ENCODE measurements at places on chromosomes 5 and 9. TPM values are rescaled to one million over a fixed set of nuclear protein-coding genes. Genes with fewer than 3 reads are reported as not detected.

DNA sequence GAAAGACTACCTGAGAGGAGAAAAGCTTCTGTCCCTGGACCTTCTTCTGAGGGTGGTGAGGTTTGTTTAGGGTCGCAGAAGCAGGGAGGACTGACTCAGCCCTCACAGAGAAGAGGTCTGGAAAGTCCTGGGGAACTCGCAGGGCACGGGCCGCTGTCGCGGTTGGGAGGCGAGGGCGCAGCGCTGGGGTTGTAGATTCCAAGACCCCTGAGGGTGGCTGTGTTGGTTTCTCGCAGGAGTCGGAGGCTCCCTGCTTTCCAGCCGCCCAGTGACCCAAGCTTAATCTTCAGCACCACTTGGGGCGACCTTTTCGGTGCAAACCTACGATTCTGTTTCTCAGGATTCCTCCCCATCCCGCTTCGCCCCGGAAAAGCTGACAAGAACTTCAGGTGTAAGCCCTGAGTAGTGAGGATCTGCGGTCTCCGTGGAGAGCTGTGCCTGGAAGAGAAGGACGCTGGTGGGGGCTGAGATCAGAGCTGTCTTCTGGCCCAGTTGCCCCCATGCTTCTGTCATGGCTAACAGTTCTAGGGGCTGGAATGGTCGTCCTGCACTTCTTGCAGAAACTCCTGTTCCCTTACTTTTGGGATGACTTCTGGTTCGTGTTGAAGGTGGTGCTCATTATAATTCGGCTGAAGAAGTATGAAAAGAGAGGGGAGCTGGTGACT lies 482 bp downstream of the SLC27A6 start:
- no peaks in the 10 kb centered on the region for H3K4me1 ChIP-seq
- H3K27me3 ChIP-seq = peaks cover 10% of the 10 kb centered on the region
- H3K27ac ChIP-seq = no peak overlapping the region
- DNase-seq = no peak

DNA sequence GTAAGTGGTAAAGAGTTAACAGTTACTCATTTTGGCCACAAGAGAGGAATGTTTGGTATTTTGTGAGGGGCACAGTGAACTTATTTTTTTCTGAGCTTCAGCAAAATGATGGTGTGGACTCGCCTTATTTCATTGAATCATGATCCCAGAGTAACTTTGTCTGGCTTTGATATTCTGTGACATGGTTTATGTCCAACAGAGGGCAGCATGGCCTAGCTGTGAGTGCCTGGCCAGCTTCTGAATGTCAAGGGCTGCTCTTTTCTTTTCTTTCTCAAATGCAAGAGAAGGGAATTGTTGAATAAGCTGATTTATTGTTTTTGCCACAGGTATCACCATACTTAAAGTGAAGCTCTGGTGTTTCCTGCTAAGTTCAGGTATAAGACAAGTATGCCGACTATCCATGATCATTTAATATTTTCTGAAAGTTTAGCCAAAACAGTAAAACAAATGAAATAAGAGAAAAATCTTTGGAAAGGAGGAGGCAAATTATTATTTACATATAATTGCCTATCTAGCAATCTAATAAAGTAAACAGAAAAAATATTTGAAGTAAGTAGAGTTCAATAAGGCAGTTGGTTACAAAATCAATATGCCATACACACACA lies 31.7 kb downstream of the MRPL22 start:
- no peak for DNase-seq
- H3K36me3 ChIP-seq = peaks cover 27% of the 10 kb centered on the region
- no peaks in the 10 kb centered on the region for H3K27me3 ChIP-seq
- no peak overlapping the region for H3K27ac ChIP-seq
- H3K4me3 ChIP-seq = no peak overlapping the region

- H3K36me3 ChIP-seq = no peaks in the 10 kb centered on the region
- H3K4me3 ChIP-seq = no peak overlapping the region
- no peak overlapping the region for H3K27ac ChIP-seq
- no peak for DNase-seq
- no peaks in the 10 kb centered on the region for H3K27me3 ChIP-seq
Measured at GRCh38 chr9:135761845-135762168, 59.8 kb downstream of the KCNT1 start.

F12 gene
- total RNA-seq = 0.31 TPM

SREK1IP1 gene
- 21.7 TPM for total RNA-seq

MGAT4B gene
- total RNA-seq = 73.6 TPM

C9orf72 gene
- total RNA-seq = 15.3 TPM

MEIKIN gene
- total RNA-seq = not detected

ACER2 gene
- 2.0 TPM for total RNA-seq

PCDHGB2 gene
- 2.6 TPM for total RNA-seq

KIF4B gene
- total RNA-seq = not detected

POU5F2 gene
- total RNA-seq = 2.1 TPM

DNA sequence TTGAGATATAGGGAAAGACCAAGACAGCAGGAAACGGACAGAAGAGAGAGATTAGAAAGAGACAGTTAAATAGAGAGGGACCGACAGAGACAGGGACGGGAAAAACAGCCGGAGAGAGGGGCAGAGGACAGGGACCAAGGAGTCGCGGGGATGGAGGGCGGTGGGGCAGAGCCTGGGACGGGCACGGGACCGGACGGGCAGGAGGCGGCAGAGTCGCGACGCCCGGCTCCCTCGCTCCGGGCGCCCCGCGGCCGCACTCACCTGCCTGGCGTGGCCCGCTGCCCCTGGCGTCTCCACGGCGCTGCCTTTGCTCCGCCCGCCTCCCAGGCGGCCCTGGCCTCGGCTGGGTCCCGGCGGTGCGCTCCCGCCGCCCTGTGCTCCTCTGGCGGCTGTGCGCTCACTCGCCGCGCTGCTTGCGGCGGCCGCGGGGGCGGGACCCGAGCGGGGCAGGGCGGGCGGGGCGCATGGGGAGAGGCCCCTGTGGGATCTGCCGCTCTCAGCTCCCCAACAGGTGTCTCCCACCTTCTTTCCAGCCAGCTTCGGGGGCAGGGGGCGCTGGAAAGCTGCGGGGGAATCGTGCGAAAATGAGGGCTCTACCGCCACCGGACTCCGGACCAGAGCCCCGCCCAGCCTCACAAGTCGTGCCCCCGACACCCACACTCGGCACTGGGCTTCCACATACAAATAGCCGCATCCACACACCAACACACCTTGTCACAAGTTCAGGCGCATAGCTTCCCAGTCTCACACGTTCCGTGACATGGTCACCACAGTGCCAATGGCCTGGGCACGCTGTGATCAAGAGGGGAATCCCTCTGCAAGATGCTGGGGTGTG lies at the start of gene ARID3C:
ARID3C (minus strand) TSS at position 411 of the 835 bp plus-strand sequence. CDS start 1,052 bp downstream, outside the sequence.
- peaks cover 57% of the 10 kb centered on the region for H3K27me3 ChIP-seq
- peak; percentile 47 for DNase-seq
- H3K4me1 ChIP-seq = peaks cover 21% of the 10 kb centered on the region

- no peaks in the 10 kb centered on the region for H3K27me3 ChIP-seq
- peaks cover 82% of the 10 kb centered on the region for H3K4me1 ChIP-seq
- H3K4me3 ChIP-seq = peak overlapping the region; percentile 2
Measured at GRCh38 chr9:133974631-133975341, 17.3 kb downstream of the VAV2 start.

DNA sequence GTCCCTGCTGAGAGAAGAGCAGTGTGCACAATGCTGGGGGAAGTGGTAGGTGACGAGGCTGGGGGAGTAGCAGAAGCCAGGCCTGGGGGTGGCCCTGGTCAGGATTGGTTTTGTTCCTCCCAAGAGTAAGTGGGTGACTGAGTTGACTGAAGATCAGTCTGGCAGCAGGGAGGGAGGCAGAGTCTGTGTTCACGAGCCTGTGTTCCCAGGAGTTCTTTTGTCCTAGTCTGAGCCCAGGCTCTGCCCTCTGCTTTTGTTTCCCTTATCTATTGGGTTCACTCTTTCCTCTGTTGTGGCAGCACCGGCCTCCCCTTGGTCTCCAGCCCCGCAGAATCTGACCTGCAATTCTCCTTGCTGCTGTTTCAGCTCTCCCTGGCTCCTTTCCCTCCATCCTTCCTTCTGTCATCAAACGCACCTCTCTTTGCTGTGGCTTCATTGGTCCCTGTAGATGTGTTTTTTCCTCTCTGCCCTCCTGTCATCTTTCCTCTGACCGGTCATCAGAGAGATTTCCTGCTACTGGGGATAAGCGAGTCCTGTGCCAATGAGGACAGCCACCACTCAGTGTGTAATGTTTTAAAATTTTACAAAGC lies 607.4 kb downstream of the KIF4B start:
- no peak overlapping the region for H3K4me3 ChIP-seq
- no peak overlapping the region for H3K27ac ChIP-seq
- peaks cover 9% of the 10 kb centered on the region for H3K27me3 ChIP-seq
- no peak for DNase-seq
- no peaks in the 10 kb centered on the region for H3K4me1 ChIP-seq

PCDHA1 gene
- total RNA-seq = not detected

DNA sequence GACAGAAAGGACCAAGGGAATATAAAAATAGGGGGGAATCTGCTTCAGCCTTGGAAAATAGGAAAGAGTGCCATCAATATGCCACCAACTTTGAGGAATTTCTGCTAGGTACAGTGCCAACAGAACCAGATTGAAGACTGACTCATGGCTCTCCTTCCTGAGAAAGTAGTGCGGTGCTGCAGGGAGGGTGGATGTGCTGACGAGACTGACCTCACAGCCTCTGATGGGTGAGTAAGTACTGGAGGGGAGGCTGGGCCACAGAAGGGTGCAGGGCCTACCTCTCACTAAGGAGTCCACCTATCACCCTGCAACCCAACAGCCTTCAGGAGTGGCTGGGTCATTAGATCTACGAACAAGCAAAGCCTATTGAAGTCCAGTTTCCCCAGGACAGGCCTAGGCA lies 187.6 kb downstream of the GABBR2 start:
- no peaks in the 10 kb centered on the region for H3K36me3 ChIP-seq
- H3K4me3 ChIP-seq = no peak overlapping the region
- H3K27ac ChIP-seq = no peak overlapping the region
- DNase-seq = no peak
- no peaks in the 10 kb centered on the region for H3K4me1 ChIP-seq
- peaks cover 34% of the 10 kb centered on the region for H3K27me3 ChIP-seq

All from activated B cell treated with CpG ODN at 0.5 μM for 24 hours (primary cell).